AG04450 (cell line): ENCODE measurements at places on chromosomes 16 and 17. TPM values are rescaled to one million over a fixed set of nuclear protein-coding genes. Genes with fewer than 3 reads are reported as not detected.

Gene KCNH4
- polyA plus RNA-seq, result 0.01 and 0.02 TPM in 2 replicates

Gene AATK
- 0.16 TPM in 2 replicates for polyA plus RNA-seq

Gene MAF
- 0.07 and 0.09 TPM in 2 replicates for polyA plus RNA-seq

Gene ZG16B
- polyA plus RNA-seq, result 0.40 and 0.48 TPM in 2 replicates

Gene FOXL1
- 41.1 and 41.9 TPM in 2 replicates for polyA plus RNA-seq

- no peak for DNase-seq
Measured at GRCh38 chr17:32240750-32241149, 24.9 kb upstream of the RHBDL3 start.

DNA sequence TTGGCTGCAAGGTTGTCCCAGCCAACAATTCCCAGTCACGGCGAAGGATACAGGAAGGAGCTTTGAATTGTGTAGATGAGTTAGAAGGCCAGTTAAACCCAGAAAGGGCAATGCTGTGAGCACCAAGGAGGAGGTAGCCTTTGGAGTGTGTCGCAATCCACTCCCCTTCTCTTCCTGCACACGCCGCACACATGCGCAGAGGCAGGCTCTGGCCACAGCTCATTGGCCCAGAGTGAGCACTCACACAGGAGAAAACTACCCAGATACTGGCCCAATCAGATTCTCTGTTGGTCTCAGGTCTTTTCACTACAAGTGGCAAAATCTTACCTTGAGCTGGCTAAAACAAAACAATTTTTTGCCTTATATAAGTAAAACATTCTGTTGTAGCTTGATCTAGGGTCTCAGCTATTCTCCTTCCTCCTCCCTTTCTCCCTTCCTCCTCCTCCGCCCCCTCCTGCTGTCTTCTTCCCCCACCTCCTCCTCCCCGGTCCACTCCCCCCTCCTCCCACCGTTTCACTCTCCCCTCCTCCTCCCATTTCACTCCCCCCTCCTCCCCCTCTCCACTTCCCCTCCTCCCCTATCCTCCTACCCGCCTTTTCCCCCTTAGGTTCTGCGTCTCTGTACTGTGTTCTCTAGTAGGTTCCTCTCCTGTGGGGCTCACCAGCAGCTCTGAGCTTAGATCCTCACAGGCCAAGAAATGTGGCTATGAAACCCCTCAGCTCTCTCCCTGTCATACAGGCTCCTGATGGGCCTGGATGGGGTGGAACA, 344.9 kb downstream of the CPPED1 start:
- no peak for DNase-seq

GRCh38 chr16:17382949-17383863, 87.6 kb downstream of the XYLT1 start:
- no peak for DNase-seq

DNA sequence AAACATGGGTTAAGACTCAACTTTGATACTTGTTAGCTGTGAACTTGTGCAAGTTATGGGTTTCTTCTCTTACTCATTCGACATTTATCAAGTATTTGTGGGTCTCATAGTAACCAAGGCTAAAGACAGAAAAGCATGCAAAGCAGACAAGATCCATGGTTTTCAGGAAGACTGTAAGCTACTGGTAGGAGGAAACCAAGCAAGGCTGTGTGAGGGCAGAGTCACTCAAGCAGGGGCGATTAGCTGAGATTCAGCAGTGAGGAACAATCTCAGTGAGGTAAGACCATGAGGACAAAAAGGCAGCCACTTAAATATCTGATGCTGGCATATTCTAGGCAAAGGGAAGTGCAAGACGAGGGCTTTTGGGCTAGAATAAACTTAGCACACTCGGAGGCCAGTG, 29.5 kb downstream of the MBTD1 start:
- DNase-seq, result no peak

GRCh38 chr17:32350666-32351418, 885 bp downstream of the ZNF207 start:
- DNase-seq, result no peak

- no peak for DNase-seq
Measured at GRCh38 chr16:86964796-86965241, 352.4 kb downstream of the C16orf95 start.

- no peak for DNase-seq
Measured at GRCh38 chr16:89002851-89003830, 26.1 kb upstream of the CBFA2T3 start.

DNA sequence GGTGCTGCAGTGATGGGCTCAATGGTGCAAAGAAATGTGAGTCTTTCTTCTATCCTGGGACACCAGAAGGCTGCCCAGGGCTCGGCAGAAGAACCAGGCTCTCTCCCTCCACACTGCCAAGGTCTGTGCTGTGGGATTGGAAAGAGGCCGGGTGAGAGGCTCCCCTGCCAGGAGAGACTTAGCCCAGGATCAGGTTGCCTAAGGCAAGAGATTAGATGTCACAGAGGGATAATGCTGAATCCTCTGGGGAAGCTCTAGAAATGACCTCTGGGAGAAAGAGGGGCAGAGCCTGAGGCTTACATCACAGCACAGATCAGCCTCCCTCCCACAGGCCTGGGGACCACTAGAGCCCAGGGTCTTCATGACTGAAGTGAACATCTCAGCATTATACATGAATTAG, 5.7 kb upstream of the DOC2B start:
- DNase-seq, result no peak

GRCh38 chr16:57959121-57959520, 11.8 kb downstream of the CNGB1 start:
- no peak for DNase-seq
